Ascending aorta (tissue), 2 donors: ENCODE measurements at places on chromosomes 1 and 21.

- DNase-seq, result no peak
- no peaks in the 10 kb centered on the region for H3K36me3 ChIP-seq
Observed at GRCh38 chr1:93677729-93678128, 3.9 kb downstream of the BCAR3 start.

- H3K36me3 ChIP-seq, result no peaks in the 10 kb centered on the region
- H3K4me3 ChIP-seq, result no peak overlapping the region
- peaks cover 2% of the 10 kb centered on the region for H3K4me1 ChIP-seq
- no peak for DNase-seq
Observed at GRCh38 chr21:38220270-38220737, 36.5 kb upstream of the KCNJ15 start.

- H3K4me1 ChIP-seq, result peaks cover 23% of the 10 kb centered on the region
- no peak overlapping the region for H3K27ac ChIP-seq
- no peak overlapping the region for H3K4me3 ChIP-seq
- no peak for DNase-seq
Observed at GRCh38 chr1:7572654-7573152, 198.4 kb upstream of the VAMP3 start.

DNA sequence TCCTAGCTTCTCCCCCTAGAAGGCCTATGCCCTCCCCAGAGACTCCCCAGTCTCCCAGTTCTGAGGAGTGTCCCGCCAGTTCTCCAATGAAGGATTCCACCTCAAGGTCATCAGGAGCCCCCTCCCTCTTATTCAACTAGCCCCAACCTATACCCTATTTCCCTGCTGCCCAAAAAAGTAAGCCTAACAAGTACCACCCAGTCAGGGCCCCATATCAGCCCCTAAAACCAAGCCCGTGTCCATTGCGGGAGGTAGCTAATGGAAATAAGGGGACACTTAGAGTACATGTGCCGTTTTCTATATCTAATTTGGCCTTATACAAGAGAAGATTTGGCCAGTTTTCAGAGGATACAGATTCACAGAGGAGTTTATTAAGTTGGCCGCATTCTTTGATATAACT lies 416.2 kb downstream of the MATN1 start:
- DNase-seq, result peak; percentile 15
- H3K36me3 ChIP-seq, result no peaks in the 10 kb centered on the region
- no peaks in the 10 kb centered on the region for H3K27me3 ChIP-seq
- H3K4me3 ChIP-seq, result no peak overlapping the region

- DNase-seq, result no peak
- H3K36me3 ChIP-seq, result no peaks in the 10 kb centered on the region
- no peaks in the 10 kb centered on the region for H3K27me3 ChIP-seq
- no peak overlapping the region for H3K27ac ChIP-seq
- peaks cover 3% of the 10 kb centered on the region for H3K4me1 ChIP-seq
Observed at GRCh38 chr1:89671775-89672488, 39.0 kb downstream of the LRRC8C start.

- no peaks in the 10 kb centered on the region for H3K4me1 ChIP-seq
- H3K4me3 ChIP-seq, result no peak overlapping the region
- H3K27ac ChIP-seq, result no peak overlapping the region
- no peak for DNase-seq
- no peaks in the 10 kb centered on the region for H3K36me3 ChIP-seq
Observed at GRCh38 chr21:43299441-43300277, 127.3 kb downstream of the SIK1 start.

DNA sequence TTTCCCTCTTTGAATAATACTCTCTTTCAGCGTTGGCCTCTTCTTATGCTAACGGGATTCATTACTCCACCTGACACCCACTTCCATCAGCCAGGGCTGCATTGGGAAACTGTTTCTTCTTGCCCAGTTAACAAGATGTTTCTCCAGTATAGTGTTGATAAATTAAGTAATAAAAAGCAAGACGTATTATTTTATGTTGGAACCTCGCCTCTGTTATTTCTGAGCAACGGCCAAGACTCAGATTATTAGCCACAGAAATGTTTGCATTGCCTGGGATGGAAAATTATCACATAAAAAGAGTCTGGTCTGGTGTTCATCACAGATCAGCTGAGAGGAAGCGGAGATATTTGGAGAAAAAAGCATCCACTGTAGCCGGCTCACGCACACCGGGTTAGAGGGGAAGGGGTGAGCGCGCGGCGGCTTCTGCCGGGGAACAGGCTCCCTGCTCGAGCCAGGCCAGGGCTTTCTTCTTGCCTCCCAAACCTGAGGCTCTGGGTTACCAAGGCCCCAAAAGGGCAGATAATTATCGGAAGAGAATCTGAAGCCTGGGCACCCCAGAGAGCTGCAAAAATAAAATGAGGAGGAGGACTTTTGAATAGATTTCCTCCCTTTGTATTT lies 189.5 kb downstream of the PRDM16 start:
- no peak overlapping the region for H3K4me3 ChIP-seq
- no peak for DNase-seq
- peak overlapping the region; percentile 78 for H3K27ac ChIP-seq
- no peaks in the 10 kb centered on the region for H3K36me3 ChIP-seq
- H3K27me3 ChIP-seq, result no peaks in the 10 kb centered on the region

GRCh38 chr1:180392020-180392419 lies 110.4 kb downstream of the ACBD6 start:
- H3K36me3 ChIP-seq, result no peaks in the 10 kb centered on the region
- no peaks in the 10 kb centered on the region for H3K27me3 ChIP-seq
- DNase-seq, result no peak

DNA sequence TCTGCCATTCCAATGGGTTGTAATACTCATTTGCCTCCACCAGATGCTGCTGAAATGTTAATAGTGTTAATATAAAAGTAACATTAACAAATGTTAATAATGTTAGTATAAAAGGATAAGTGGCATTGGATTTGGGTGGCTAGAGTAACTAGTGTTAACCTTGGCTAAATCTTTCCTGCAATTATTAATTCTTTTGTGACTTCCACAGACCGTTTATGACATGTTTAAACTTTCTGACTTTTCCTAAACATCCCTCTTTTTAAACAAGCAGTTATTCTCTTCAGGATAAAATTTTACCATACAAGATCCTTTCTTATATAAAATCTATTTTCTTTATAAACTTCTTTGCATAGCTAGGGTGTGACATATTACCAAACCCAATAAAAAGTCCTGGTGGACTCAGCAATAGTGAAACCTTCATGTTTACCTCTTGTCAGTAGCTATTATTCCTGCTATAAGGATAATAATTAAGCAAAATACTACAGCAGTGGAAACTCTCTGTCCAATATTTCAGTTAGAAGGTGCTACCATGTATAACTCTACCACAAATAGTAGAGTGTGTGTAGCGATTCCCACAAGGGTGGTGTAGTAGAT lies 41.5 kb downstream of the CCDC30 start:
- peaks cover 8% of the 10 kb centered on the region for H3K36me3 ChIP-seq
- DNase-seq, result no peak
- no peak overlapping the region for H3K4me3 ChIP-seq
- H3K27ac ChIP-seq, result no peak overlapping the region
- no peaks in the 10 kb centered on the region for H3K4me1 ChIP-seq
